Tongue (tissue), 3 donors: ENCODE measurements at places on chromosomes 5 and 9.

DNA sequence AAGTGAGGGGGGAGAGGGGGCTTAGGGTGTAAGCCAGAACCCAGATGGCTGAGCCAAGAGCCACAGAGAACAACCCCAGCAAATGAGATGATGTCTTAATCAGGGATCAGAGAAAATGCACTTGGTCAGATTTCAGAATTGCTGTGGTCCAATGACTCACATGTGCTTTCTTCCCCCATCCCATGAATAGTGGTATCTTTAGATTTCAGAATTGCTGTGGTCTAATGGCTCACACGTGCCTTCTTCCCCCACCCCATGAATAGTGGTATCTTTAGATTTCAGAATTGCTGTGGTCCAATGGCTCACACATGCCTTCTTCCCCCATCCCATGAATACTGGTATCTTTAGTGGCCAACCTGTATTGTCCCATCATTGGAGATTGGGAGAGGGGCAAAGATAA lies 59.9 kb downstream of the IRX2 start:
- no peak for DNase-seq

DNA sequence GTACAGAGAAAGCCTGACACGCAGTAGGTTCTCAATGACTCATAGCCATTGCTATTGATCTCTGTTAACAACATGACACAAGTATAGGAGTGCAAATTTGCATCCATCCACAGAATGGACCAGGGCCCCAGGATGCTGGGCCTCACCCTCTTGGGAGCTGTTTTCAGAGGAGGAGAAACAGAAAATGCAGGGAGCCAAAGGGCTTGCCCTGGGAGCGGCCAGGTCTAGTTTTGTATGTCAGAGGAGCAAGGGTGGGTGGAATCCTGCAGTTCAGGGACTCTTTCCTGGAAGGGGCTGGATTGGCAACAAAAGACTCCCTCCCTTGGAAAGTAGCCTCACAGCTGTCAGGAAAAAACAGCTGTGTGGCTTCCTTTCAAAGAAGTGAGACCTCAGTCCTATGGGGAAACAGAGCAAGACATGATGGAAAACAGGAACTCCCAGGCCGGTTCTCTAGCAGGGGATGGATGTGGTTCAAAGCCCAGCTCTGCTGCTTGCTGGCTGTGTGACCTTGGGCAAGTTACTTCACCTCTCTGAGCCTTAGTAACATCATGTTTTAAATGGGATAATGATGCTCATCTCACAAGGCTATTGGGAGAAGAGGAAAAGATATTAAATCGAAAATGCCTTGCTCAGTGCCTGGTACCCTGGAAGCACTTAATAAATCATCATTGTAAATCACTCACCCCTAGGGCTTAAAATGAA lies 50.5 kb upstream of the SH3PXD2B start:
- DNase-seq: peak; percentile 93

DNA sequence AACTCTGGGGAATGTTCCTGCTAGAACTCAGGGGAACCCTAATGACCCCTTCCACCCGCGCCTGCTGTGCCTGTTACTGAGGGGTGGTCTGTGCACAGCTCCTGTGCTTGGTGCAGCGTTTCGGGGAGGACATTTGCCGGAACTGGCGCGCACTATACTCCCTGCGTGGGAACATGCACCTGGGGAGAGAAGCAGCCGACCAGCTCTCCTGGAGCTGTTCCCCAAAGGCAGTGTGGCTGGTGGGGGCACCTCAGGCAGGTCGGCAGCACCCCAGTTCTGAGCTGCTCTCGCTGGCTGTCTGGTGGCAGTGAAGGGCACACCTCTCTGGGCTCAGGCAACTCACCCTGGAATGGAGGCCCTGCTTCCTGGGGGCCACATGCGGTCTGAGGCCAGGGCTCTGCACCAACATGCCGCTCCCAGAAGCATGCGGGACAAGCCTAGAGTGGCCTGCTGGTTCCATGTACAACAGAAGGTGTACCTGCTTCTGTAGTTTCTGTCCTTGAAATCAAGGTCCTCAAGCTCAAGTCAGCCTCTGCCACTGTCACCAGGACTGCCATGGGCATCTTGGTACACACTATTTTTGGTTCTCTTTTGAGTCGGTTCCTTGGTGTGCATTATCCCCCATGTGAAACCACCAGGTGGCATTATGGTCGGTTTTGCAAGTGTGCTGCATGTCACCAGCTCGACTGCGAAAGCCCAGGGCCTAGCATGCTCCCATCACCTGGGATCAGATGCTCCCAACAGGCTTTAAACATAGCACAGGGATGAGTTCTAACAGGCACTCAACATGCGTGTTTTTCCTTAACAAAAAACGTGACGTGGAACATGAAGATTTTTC lies 7.8 kb upstream of the MRNIP start:
- no peak for DNase-seq

DNA sequence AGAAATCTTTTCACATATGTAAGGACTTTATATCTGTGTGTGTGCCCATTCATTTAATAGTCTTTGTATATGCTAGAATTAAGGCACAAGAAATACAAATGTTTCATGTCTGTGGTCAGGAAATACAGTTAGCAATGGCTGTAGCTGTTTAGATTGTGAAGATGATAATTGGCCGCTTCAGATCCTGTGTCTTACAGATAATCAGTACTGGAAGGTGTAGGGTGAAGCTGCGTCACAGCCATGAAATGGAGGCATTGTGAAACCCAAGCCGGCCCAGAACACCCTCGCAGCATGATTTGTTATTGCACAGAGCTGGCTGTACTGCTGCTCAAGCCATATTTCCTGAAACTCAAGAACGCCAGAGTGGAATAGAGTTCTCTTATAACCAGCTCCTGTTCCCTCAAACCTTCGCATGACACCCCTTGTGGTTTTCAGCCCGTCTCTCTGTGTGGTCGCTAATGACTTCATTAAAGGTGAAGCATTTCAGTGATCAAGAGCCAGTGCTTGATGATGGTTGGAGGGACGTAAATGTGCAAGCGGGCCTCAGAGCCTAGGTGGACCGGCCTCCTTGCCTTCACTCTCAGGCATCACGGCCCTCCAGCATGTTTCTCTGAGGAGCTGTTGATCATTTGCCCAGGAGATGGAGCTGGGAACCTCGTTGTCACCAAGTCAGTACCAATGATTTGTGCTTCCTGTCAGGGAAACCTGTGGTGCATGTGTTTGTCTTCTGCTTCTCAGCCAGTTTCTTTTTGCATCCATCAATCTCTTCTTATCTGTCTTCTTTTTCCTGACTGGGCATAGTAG lies 80.1 kb downstream of the F2RL2 start:
- DNase-seq: no peak

DNA sequence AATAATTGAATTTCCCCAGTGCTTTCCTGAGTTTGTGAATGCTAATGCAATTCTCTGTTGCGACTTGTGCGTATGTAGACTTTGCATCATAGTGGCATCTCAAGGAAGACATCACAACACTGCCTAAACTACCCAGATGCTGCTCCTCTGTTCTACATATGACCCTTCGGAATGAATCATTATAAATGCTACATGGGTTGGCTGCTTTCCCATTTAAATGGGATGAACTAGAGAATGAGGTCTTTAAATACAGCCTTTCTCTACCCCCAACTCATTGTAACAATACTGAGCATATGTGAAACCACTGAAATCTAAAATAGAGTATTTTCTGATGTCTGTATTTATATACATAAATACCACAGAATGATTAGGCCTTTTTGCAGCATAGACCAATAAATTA lies 136.6 kb upstream of the ICE1 start:
- DNase-seq: no peak

GRCh38 chr5:96566833-96567587 lies 95.2 kb upstream of the CAST start:
- no peak for DNase-seq

DNA sequence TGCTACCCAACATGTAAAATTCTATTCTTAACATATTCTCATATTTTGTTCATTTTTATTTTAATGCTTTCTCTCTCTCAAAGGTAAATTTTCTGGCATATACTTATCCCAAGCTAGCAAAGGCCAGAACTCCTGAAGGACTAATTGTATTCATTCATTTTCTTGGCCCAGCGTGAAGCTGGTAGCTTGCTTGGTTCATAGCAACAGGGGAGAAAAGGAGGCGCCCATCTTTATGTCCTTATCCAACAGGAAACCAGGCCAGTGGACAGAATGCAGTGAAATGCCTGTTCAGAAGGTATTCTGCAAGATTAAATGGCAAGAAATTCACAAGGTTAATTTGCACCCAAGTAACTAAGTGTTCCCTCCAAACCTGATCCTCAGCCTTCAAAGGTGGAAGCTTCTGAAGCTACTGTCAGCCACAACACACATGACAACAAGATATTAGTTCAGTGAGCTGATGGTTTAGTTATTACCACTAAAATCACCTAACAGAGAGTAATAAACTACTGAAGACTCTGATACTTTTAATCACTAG lies 5.6 kb downstream of the EFNA5 start:
- no peak for DNase-seq

DNA sequence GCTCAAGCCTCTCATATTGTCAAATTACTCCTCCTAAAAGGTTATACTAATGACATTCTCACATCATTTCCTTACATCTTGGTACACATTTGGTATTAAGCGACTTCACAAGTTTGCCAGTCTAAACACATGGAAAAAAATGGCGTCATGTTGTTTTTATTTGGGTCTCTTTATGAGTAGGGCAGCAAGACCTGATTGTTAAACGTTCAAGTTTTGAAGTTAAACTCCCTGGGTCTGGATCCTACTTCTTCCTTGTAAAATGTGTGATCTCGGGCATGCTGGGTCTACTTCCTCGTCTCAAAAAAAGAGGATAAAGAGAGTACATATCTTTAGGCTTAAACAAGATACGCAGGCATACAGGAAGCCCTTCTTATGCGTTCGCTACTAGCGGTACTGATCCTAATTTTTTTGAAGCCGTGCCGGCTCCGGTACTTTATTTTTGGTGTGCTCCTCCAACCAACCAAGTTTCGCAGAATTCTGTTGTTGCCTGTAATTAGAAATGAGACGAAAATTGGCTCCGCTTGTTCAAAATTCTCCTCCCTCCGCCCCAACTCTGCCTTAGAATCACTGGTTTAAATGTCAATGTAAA lies 596 bp upstream of the CDC37L1 start:
- peak; percentile 79 for DNase-seq

GRCh38 chr9:123620239-123620638 lies 264.2 kb downstream of the CRB2 start:
- no peak for DNase-seq

- peak; percentile 78 for DNase-seq
These were observed 48.1 kb downstream of the THBS4 start for GRCh38 chr5:80083101-80083890.

- DNase-seq: no peak
These were observed 478.9 kb upstream of the NMUR2 start for GRCh38 chr5:152884006-152884405.
